ENCODE measurements at places on chromosomes 16 and 17. TPM values are rescaled to one million over a fixed set of nuclear protein-coding genes. Genes with fewer than 3 reads are reported as not detected.

SLC5A2 gene
- total RNA-seq, result 5.4 TPM

GRCh38 chr17:60750640-60751039 is 73.0 kb downstream of the BCAS3 start:
- DNase-seq, result no peak
- no peaks in the 10 kb centered on the region for H3K36me3 ChIP-seq
- no peak overlapping the region for H3K27ac ChIP-seq
- H3K4me3 ChIP-seq, result no peak overlapping the region
- no peaks in the 10 kb centered on the region for H3K4me1 ChIP-seq

DNA sequence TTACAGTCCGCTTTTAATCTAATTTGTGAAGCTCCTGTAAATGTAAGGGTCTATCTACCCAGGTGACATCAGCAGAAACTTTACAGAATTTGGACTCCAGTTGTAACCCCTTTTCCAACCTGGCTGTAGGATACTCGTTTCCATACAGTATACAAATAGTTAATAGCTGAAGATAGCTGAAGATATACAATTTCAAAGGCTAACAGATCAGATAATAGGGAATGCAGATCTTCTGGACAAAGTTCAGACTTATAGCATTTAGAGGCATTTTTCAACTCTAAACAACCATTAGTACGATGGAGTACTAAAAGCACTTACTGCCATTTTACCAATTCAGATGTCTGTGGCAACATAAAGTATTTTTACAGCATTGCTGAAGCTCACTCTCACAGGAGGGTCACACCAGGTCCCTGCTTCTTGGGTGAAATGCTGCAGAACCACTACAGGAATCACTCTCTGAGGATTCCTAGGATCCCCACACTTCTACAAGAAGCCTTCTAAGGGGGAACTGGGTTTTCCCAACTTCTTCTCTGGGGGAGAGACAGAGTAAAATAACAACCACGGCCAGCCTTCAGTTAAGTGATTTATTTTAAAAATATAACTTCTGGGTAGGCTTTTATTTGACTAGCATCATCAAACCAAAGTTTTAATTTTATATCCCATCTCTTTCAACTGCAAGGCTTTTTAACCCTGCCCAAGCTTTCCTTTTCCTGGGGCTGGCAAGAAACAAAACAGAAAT is 2.9 kb downstream of the VEZF1 start:
- H3K4me1 ChIP-seq, result peaks cover 58% of the 10 kb centered on the region
- H3K36me3 ChIP-seq, result no peaks in the 10 kb centered on the region
- no peaks in the 10 kb centered on the region for H3K27me3 ChIP-seq

C16orf86 gene
- total RNA-seq, result 1.2 TPM

GRCh38 chr17:22512997-22513538 is 820.7 kb downstream of the KCNJ18 start:
- H3K4me3 ChIP-seq, result no peak overlapping the region
- DNase-seq, result no peak
- no peaks in the 10 kb centered on the region for H3K27me3 ChIP-seq
- no peaks in the 10 kb centered on the region for H3K4me1 ChIP-seq

GRCh38 chr16:50539053-50539695 is 9.0 kb upstream of the NKD1 start:
- no peaks in the 10 kb centered on the region for H3K27me3 ChIP-seq
- H3K36me3 ChIP-seq, result no peaks in the 10 kb centered on the region
- DNase-seq, result peak; percentile 36
- no peak overlapping the region for H3K27ac ChIP-seq

JPH3 gene
- total RNA-seq, result 0.13 TPM

CCL1 gene
- not detected for total RNA-seq

- H3K27me3 ChIP-seq, result no peaks in the 10 kb centered on the region
- H3K36me3 ChIP-seq, result no peaks in the 10 kb centered on the region
- peak overlapping the region; percentile 96 for H3K4me3 ChIP-seq
- no peak for DNase-seq
Measured at GRCh38 chr16:67191411-67191994, 452 bp upstream of the E2F4 start.

DNA sequence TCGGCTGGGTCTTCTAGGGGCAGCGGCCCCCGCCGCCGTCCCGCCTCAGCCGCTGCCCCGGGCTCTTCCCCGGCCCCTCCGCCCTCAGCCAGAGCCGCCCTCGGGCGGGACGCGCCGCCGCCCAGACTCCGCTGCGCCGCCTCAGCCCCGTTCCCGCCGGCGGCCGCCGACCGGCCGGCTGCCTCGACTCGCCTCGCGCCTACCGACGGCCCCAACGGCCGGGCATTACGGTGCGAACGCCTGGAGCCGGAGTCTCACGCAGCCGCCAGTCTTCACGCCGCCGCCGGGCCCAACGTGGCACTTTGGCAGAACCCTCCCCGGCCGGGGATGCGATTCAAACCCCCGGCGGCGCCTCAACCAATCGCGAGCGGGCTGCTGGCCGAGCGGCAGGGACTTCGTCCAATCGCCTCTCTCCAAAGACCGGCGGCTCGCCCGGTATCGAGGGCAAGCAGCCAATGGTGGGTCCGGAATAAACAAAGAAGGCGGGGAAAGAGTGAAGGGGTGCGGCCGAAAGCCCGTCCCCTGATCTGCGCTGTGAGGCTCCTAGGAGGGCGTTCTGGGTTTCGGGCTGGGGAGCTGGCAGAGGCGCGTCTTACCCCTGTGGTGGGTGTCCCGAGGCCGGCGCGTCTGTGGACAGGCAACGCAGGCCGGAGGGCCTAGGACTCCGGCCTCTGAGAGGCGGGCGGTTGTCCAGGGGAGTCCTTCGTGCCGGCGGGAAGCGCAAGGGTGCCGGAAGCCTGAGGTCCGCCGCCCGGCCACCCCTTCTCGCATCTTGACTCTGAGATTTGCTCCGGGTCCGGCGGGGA is at the start of gene CDR2:
CDR2 (minus strand) TSS at position 309 of the 806 bp plus-strand sequence. CDS start 310 bp downstream, outside the sequence.
- H3K27me3 ChIP-seq, result no peaks in the 10 kb centered on the region
- peak within 1 kb of the TSS; percentile 82 for H3K4me3 ChIP-seq
- no peaks in the 10 kb centered on the region for H3K36me3 ChIP-seq
- peak; percentile 99 for DNase-seq
- H3K27ac ChIP-seq, result peak within 1 kb of the TSS; percentile 90

DNA sequence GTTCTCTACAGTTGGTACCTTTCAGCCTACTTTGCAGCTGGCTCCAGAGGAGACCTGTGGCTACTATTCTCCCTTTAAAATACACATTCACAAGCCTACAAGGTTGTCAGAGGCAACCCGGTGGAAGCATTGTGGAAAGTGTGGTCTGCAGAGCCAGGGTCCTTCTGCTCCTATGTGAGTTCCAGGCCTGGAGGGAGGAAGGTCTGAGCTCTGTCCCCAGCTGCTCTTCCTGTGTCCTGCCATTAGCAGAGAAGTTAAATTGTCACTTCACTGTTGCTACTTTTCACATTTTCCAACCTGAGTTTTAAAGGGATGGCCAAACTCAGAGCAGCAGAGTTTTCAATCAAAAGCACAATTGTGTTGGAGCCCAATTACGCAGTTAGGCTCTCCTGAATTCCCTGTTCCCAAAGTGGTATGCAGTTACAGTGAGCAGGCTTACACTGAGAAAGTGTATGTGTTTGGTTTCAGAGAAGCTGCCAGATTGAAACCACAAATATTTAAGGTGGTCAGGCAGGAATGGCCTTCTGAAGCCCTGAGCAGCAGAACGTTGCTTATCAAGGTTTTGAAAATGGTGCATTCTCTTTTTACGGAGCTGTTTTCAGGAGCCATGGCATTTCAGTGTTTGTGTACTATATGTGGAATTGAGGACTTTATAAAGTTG is 25.0 kb downstream of the MAP3K3 start:
- no peaks in the 10 kb centered on the region for H3K4me1 ChIP-seq
- no peak for DNase-seq
- H3K4me3 ChIP-seq, result no peak overlapping the region
- H3K27ac ChIP-seq, result no peak overlapping the region

- H3K36me3 ChIP-seq, result no peaks in the 10 kb centered on the region
- no peak for DNase-seq
- no peak overlapping the region for H3K4me3 ChIP-seq
- no peak overlapping the region for H3K27ac ChIP-seq
- no peaks in the 10 kb centered on the region for H3K4me1 ChIP-seq
Measured at GRCh38 chr16:1884889-1885288, 12.9 kb upstream of the MEIOB start.

RNF157 gene
- total RNA-seq, result 73.4 TPM

GRCh38 chr16:88538366-88539060 is 31.7 kb upstream of the ZC3H18 start:
- H3K27ac ChIP-seq, result no peak overlapping the region
- no peaks in the 10 kb centered on the region for H3K4me1 ChIP-seq
- no peaks in the 10 kb centered on the region for H3K36me3 ChIP-seq
- H3K4me3 ChIP-seq, result no peak overlapping the region
- DNase-seq, result no peak
- no peaks in the 10 kb centered on the region for H3K27me3 ChIP-seq

GRCh38 chr16:84714028-84714427 is 14.2 kb downstream of the USP10 start:
- no peak overlapping the region for H3K4me3 ChIP-seq
- H3K27me3 ChIP-seq, result no peaks in the 10 kb centered on the region
- DNase-seq, result no peak

MT1G gene
- 149 TPM for total RNA-seq

GRCh38 chr17:50448643-50449042 is 20.0 kb downstream of the CHAD start:
- no peaks in the 10 kb centered on the region for H3K27me3 ChIP-seq
- no peaks in the 10 kb centered on the region for H3K36me3 ChIP-seq
- H3K4me1 ChIP-seq, result no peaks in the 10 kb centered on the region
- H3K27ac ChIP-seq, result no peak overlapping the region
- no peak overlapping the region for H3K4me3 ChIP-seq

ZNF750 gene
- not detected for total RNA-seq

- H3K4me1 ChIP-seq, result no peaks in the 10 kb centered on the region
- no peak for DNase-seq
- no peaks in the 10 kb centered on the region for H3K36me3 ChIP-seq
- H3K27ac ChIP-seq, result no peak overlapping the region
Measured at GRCh38 chr16:19291475-19291874, 5.9 kb downstream of the CLEC19A start.

NOD2 gene
- 4.1 TPM for total RNA-seq

KCNG4 gene
- total RNA-seq, result not detected

SBK1 gene
- total RNA-seq, result 2.5 TPM

USH1G gene
- total RNA-seq, result 3.7 TPM

GRCh38 chr17:42422412-42422957 is 571 bp downstream of the CAVIN1 start:
- H3K36me3 ChIP-seq, result no peaks in the 10 kb centered on the region
- no peaks in the 10 kb centered on the region for H3K27me3 ChIP-seq
- no peak for DNase-seq
- H3K4me1 ChIP-seq, result peaks cover 17% of the 10 kb centered on the region
- H3K4me3 ChIP-seq, result peak overlapping the region; percentile 66
- H3K27ac ChIP-seq, result peak overlapping the region; percentile 90

CD300E gene
- total RNA-seq, result not detected

KRT20 gene
- total RNA-seq, result 978 TPM

GRCh38 chr17:16886655-16887322 is 85.1 kb downstream of the TNFRSF13B start:
- H3K4me1 ChIP-seq, result no peaks in the 10 kb centered on the region
- no peaks in the 10 kb centered on the region for H3K36me3 ChIP-seq
- H3K27me3 ChIP-seq, result no peaks in the 10 kb centered on the region
- no peak overlapping the region for H3K4me3 ChIP-seq

DNA sequence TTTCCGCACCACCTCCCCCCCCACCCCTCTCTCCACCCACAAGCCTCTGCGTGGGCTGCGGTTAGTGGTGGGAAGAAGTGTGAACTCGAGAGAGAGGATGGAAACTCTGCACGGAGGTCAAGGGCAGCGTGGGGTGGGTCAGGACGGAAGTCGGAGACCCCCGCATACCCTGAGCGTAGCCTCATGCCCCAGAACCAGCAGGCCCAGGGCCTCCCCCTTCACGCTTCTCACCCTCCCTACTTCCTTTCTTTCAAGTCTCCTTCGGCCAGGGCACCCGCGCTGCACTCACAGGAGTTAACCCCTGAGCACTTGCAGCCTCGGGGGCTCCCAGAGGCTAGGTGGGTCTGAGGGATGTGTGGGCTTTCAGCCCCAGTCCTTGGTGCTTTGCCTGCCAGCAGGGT is 9.2 kb downstream of the TBKBP1 start:
- DNase-seq, result peak; percentile 68
- no peaks in the 10 kb centered on the region for H3K36me3 ChIP-seq
- peaks cover 10% of the 10 kb centered on the region for H3K4me1 ChIP-seq
- no peaks in the 10 kb centered on the region for H3K27me3 ChIP-seq
- no peak overlapping the region for H3K27ac ChIP-seq

DNA sequence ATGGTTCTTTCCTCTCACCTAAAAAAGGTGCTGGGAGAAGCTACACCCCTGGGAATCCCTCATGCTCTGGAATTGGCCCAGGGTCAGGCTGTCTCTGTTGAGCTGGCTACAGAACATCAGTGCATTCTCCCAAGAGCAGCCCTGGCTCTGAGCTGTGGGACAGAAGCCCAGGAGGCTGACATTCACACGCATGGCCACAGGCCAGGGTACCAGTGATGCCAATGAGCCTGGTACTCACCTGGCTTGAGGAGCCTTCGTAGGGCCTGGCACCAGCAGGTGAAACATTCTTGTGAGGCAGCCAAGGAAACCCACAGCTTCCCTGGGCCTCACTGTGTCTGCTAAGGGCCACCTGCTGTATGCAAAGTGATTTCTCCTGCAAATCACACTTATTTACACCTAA is 121.7 kb upstream of the CCL2 start:
- H3K27me3 ChIP-seq, result no peaks in the 10 kb centered on the region
- no peak overlapping the region for H3K4me3 ChIP-seq
- DNase-seq, result no peak
- no peaks in the 10 kb centered on the region for H3K36me3 ChIP-seq
- H3K4me1 ChIP-seq, result no peaks in the 10 kb centered on the region

ARHGDIG gene
- 112 TPM for total RNA-seq

TAT gene
- total RNA-seq, result 3.1 TPM

PRSS22 gene
- not detected for total RNA-seq

DNA sequence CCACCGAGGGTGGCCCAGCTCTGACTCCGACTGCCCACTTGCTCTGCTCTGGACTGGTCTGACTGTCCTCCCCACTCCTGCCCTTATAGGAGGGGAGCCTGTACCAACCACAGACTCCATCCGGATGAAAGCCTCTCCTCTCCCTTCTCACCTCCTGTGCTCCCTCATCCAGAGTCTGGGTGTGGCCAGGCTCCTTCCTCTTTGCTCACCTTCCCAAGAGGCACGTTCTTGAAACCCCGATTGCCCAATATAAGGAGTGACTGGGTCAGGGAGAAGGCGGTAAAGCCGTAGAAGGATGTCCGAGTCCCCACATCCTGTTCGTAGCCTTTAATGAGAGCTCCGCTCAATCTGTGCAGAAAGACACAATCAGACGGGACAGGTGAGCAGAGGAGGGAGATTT is 17.1 kb downstream of the ST6GALNAC1 start:
- H3K4me3 ChIP-seq, result no peak overlapping the region
- H3K4me1 ChIP-seq, result no peaks in the 10 kb centered on the region
- no peak for DNase-seq
- no peaks in the 10 kb centered on the region for H3K27me3 ChIP-seq
- H3K27ac ChIP-seq, result no peak overlapping the region
- peaks cover 19% of the 10 kb centered on the region for H3K36me3 ChIP-seq

SYCE1L gene
- total RNA-seq, result not detected
